ENCODE measurements at places on chromosomes 1 and 21. TPM values are rescaled to one million over a fixed set of nuclear protein-coding genes. Genes with fewer than 3 reads are reported as not detected.

GRCh38 chr1:31672986-31673385 is 28.3 kb upstream of the PEF1 start:
- DNase-seq = no peak

DNA sequence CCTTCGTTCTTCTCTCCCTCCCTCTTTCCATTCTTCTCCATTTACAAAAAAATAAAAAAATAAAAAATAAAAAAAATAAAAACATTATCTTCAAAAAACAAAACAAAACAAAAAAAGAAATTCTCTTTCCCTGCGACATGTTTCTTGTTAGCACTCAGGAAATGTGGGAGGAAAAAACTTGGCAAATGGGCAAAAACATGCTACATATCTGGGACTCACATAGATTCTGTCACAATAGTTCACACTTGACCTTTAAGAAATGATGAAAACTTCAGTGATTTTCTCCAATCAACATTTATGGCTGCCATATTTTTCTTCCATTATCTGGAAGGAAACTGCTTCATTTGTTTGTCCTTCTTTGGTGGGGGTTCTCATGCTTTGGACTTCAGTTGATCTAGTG is 109.3 kb downstream of the PRKAB2 start:
- DNase-seq = no peak

DNA sequence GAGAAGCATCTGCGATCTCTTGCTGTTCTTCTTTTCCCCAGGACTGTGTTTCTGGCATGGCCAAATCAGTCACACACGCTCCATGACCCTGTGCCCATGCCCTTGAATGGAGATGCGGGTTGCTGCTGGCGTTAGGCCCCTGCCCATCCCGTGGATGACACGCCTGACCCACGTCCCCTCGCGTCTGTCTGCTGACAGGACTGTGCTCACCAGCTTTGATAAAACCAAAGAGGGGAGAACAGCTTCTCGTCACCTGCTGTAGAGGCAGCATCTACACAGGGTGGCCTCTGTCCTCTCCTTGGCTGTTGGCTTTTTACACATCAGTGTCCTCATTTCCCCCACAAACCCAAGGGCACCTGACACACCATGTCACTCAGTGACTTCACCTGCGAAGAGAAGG is 6.9 kb downstream of the MT1HL1 start:
- DNase-seq = peak; percentile 90

C8A gene
- not detected for total RNA-seq

ACOT7 gene
- 13.8 TPM for total RNA-seq

CCDC185 gene
- total RNA-seq = not detected

- DNase-seq = peak; percentile 87
These were observed at the start of gene SCCPDH for GRCh38 chr1:246724016-246724730. TSS of gene SCCPDH (plus strand) at chr1:246724409. CDS start at chr1:246724423, 14 bp downstream.

GRCh38 chr1:207259391-207259790 is 62.1 kb upstream of the CD55 start:
- no peak for DNase-seq

GRCh38 chr1:27133991-27134390 is 20.9 kb downstream of the SLC9A1 start:
- DNase-seq = no peak

DNA sequence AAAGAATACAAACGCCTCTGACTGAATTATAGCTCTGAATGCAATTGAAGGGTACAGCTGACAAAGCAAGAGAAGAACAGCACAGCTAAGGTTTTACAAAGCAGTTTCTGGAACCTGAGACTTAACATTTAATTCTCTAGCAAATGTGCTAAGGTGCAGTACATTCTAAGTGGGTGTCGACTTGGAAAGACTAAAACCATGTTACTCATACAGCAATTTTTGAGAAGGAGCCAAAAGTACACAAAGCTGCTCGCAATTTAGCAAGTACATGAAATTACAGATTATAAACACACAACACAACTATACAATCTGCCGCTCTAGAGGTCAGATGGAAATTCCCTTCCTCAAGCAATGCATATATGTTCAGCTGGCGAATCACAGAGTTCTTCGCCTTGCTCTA is 121.9 kb downstream of the TIAM1 start:
- DNase-seq = no peak

DNA sequence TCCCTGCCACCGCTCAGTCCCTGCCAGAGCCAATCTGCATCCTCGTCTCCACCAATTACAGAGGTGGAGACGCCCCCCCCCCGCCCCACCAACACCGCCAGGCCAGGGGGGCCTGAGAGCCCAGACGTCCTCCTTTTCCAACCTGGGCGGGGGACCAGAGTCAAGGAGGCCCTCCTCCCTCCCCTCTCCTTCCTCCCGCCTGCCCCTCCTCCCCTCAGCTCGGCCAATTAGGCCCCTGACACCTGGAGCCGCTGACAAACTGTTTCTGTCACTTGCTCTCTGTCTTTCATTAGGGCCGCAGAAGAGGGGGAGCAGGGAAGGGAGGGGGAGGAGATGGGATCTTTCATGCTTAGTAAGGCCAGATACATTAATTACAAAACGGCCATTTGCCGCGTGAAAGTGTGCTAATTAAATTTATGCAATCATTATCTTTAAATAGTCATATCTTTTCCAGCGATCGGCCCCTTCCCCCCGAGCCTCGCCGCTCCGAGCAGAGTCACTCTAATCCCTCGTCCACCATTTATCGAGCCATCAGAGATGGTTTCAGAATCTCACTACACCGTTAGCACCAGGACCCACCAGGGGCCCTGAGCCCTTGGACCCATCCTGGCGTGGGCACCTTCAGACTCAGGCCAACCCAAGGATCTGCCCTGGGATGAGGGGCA is 94.7 kb downstream of the PAX7 start:
- DNase-seq = no peak

GRCh38 chr1:222910699-222911098 is 95.9 kb downstream of the DISP1 start:
- DNase-seq = no peak

DNA sequence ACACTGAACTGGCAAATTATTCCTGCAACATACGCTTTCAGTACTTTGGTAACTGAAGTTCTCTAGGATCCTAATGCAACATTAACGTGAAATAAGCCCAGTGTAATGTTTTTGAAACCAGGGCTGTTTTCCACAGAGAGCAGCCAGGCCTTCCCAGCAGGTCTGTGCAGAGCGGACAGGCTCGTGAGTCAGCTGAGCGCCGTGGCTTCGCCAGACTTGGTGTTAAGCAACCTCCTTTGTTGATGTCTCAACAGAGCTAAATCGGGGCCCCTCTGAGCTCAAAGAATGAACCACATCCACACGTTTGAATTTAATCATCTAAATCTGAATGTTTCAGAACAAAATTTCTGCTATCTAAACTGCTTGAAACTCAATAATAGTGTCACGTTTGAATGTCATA is 181.8 kb upstream of the FMN2 start:
- DNase-seq = no peak

DNA sequence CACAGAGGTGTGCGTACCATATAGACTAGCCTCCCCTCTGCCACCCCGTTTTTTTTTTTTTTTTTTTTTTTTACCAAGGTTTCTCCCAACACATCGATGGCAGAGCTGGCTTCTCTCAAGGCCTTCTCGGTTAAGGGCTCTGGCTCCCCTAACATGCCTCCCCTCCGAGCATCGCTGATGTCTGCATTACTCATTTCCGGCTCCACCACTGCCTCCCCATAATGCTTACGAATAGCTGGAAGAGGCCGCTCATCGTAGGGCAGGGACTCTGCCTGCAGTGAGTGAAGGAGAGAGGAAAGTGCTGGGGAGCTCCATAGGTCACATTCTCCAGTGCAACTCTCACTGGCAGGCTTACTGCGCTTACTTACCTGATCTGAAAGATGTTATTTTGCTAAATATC is 20.6 kb downstream of the CEP104 start:
- DNase-seq = no peak

S100A12 gene
- 4.1 TPM for total RNA-seq

GRCh38 chr1:221719987-221720386 is 21.9 kb downstream of the DUSP10 start:
- no peak for DNase-seq

GRCh38 chr1:226938903-226939437 is 1.1 kb upstream of the COQ8A start:
- no peak for DNase-seq

GRCh38 chr1:87179076-87179810 is 149.4 kb upstream of the LMO4 start:
- no peak for DNase-seq

ADORA1 gene
- total RNA-seq = 12.1 TPM

- no peak for DNase-seq
These were observed 5.8 kb downstream of the LINGO4 start for GRCh38 chr1:151799179-151800022.

S100A9 gene
- 91.9 TPM for total RNA-seq

DNA sequence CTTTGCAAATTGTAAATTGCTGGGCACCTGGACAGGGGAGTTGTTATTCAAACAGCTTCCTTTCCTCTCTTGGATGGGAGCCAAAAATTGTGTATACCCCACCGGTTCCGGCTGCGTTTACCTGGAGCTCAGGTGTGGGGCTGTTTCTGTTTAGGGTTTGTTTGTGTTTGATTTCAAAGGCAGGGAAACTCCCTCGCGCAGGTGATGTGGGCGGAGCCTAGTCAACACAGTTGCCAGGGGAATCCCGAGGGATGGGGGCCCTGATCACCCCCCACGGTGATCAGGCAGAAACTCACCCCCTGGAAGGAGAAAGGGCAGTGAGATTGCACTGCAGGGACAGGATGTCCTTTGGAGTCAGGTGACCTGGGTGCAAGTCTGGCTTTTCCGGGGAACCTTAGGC is 28.3 kb downstream of the CDCP2 start:
- no peak for DNase-seq

- no peak for DNase-seq
These were observed 115.0 kb downstream of the RERE start for GRCh38 chr1:8702472-8702849.

DNA sequence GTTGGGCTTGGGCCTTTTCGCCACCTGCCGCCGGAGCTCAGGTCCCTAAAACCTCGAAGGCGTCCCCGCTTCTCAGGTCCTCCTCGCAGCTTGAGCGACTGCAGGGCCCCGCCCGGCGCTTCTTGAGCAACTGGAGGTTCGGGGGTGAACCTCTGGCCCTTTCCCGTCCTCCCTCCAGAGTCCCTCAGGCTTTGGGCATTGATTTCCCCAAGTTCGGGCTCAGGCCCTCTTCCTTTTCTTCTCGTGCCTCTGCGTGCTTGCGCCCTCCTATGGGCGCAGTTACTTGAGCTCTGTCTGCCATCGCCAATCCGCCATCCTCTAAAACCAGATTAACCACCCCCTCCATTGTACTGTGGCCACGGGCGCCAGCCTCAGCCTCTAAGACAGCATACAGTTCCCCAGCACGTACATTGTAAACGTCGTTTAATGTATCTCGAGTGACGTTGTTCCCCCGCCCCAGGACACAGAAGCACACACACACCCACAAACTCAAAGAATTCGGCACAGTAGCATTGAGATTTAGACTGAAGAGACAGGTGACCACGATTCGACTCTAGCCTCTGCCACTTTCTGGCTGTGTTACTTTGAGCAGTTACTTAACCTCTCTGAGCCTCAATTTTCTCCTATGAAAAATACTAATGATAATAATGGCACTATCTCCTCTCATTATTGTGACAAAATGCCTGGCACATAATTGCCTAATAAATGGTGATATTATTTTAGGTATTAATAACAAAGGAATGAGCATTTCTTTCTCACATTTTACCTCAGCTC is 22.6 kb downstream of the BTG2 start:
- DNase-seq = peak; percentile 86

DNA sequence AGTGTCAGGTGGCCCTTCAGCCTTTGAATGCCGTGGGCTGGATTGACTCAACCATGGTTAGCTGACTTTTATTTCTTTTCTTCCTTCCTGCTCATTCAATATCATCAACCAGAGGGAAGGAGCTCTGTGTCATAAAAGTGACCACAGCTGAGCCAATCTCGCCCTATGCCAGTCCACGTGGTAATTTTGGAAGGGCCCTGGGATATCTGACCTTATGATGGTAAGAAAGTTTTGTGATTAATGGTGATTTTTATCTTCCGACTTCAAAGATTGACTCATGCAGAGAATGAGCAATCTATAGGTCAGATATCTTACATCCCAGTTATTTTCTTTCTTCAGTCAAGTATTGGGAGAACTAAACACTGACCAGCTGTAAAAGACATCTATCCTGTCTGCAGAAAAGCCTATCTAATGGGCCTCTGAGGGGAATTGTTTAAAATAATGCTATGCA is 170.3 kb downstream of the ZC3H11B start:
- no peak for DNase-seq

DNA sequence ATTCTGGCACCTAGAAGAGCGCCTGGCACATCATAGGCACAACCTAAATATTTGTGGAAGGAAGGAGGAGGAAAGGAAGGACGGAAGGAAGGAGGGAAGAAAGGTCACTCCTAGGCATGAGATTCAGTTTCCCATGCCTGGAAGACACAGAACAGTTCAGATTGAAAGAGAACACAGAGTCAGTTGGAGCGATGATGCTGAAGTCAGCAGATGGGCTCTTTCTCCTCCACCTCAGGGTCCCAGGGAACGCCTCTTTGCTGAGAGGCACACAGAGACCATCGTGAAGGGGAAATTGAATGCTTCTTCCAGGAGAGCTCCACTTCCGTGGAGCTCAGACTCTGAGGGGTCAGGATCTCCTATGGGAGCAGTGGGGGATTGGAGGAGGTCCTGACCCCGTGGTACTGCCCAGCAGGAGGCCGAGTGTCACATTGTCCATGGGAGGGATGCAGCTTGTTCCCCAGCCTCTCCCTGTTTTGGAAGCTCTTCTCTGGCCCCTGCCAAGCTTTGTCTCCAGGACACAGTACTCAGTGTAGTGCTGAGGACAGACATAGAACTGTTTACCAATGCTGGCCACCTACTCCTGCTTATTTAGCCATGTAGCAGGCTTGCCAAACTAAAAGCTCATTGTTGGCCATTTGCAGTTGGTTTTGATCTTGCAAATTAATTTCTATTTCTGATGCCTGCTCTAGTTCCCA is 2.4 kb downstream of the MYBPHL start:
- DNase-seq = no peak

Measured in cardiac septum (tissue), 1 donor.